ENCODE measurements at places on chromosomes 3 and 15.

GRCh38 chr15:23695282-23695681 is 8.2 kb upstream of the NDN start:
- DNase-seq, result no peak

- no peak for DNase-seq
These were observed 13.9 kb downstream of the OR5H15 start for GRCh38 chr3:98180319-98180890.

DNA sequence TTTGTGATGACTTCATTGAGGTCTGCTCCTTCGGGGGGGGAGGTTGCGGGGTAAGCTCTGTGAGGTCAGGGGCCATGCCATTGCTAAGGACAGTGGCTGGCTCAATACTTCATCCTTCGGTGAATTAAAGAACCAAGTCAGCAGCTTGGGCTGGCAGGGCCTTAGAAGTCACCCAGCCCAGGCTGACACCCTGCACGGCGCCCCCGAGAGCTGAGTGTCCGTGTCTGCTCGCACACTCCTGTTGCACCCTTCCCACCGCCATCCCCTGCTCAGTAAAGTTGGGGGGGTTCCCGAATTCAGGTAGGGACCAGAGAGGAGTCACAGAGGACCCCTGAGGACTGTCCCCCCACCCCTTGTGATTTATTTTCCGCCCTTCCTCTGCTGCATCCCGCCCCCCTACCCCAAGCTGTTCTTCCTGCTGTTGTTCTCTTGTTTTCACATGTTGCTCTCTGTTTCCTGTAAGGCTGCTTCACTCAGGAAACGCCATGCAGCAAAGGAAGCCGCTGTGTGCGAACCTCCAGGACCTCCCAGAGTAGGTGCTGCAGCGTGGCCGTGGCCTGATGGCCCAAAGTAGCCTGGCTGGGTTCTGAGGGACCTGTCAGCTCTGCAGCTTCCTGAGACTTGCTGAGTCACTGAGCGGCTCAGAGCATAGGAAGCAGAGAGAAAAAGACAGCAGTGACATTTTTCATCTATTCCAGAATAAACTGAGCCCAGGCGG is 14.4 kb downstream of the EFCC1 start:
- no peak for DNase-seq

DNA sequence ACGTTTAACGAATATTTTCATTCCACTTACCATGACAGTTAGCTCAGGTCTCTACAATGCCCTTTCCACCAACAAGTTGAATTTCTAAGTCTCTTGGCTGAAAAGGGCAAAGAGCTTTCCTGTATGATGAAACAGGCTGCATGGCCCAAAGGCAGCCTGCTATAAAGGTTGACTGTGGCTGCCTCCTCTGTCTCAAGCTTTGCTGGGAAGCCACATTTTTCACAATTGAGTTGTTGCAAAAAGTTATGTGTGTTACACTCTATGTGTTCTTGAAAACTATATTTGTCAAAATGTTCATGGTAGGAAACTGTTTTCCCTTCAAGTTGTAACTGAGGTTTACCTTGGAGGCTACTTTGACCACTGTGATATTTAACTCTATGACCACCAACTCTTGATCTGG is 49.5 kb downstream of the DZIP1L start:
- no peak for DNase-seq

GRCh38 chr15:92161039-92161670 is 232.5 kb upstream of the ST8SIA2 start:
- no peak for DNase-seq

DNA sequence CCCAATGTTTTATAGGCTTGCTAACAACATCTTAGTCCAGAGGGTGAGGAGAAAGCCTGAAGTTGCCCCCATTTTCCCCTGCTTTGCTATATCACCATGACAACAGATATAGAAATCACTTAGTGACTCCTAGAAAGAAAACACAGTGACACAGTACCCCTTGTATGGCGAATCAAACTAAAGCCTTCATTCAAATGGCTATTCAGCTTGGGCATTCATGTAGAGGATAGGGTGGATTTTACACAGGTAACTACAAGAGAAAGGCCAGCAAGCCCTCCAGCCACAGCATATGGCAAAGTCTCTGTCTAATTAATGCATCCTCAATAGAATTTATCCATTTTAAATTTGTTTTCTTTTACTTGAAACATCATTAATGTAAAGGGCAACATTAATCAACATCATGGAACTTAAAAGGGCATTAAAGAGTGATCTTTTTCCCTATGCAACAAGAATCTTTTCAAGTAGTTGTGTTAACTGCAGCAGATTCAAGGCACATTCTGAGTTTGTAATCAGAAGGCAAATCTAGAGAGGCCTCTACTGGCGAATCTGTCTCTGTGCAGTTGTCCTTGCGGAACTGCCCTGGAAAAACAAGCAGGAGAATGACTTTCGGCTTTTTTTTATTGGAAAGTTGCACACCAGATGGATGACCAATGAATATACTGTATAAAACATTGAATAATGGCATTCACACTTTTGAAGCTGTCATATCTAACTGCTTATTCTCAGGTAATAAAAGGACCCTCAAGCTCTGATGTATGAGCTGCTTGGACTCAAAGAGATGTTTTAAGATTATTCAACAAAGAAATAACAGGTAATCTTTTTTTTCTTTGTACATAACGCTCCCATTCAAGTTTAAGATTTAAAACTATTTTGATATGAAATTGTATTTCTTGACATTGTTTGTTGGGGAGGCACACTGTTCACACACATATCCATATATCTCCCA is 621.7 kb upstream of the AGTR1 start:
- no peak for DNase-seq

DNA sequence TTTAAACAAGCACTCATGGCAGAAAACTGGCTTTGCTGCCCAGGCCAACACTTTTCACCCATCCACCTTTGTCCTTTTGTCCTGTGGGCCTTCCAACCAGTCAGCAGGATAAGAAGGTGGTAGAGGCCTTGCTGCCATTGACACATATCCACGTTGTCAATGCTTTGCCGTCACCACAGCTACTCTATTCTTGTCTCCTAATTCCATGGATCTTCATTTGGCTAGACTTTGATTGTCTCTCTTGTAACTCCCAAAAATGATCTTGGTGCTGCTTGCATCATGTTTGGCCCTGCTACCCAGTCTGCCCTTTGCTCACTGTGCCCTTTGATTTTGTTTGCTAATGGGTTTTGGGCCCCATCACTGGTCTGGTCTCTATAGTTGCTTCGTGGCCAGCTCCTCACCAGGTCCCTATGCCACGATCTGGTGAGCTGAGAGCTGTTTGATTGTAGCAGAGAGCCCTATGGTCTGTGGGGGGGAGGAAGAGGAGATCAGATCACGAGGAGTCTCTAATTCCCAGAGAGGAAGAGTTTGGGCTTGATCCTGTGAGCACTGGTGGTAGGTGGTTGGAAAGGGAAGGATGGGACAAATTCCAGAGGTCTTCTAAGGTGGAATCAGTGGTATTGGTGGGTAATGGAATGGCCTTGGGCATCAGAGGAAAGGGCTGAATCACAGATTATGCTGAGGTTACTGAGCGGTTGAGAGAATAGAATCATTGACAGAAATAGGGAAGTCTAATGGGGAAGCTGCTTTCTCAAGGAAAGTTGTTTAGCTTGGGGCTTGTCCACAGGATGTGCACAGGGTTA is 40.3 kb downstream of the ABHD2 start:
- no peak for DNase-seq

GRCh38 chr3:178567611-178568010 is 31.4 kb downstream of the KCNMB2 start:
- no peak for DNase-seq

DNA sequence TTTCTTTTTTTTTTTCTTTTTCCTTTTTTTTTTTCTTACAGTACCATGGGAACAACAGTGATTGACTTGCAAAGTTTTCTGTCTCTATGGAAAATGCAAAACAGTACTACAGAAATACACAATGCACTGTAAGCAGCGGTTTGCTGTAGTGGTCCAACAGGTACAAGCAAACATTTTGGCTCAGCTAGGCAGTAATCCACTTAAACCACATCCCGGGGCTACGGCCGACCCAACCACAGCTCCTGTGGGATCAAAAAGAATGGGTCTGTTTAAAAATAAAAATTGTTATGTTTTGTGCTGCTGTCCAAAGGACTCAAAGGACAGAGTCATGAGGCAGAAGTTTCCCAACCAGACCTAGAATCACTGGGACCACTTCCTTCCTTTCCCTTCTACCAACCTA is 667.1 kb upstream of the ADAMTS9 start:
- no peak for DNase-seq

GRCh38 chr3:68985146-68985790 is 28.2 kb downstream of the EOGT start:
- no peak for DNase-seq

- DNase-seq, result no peak
These were observed 406 bp upstream of the RASA2 start for GRCh38 chr3:141486496-141486745.

DNA sequence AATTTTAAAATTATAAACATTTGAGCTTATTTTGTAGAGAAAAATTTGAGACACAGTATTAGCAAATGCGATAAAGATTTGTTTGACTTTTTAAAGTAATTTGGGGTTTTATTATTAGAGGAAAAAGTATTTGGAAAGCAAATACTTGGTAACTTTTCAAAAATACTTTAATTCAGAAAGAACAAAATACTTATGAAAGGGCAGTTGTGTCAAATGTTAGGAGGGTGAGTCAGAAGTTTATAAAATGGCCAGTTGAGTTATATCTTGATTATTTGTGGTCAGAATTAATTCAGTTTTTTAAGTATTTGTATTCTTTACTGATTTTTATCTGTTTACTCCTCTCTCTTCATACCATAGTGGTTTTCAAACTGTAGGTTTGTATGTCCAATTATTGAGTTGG is 12.1 kb downstream of the LACTB start:
- no peak for DNase-seq

- DNase-seq, result no peak
These were observed 156.6 kb upstream of the TNIK start for GRCh38 chr3:171616798-171617197.

- DNase-seq, result no peak
These were observed 630.9 kb upstream of the TBL1XR1 start for GRCh38 chr3:177828208-177828565.

GRCh38 chr3:188036375-188037194 is 117.4 kb upstream of the LPP start:
- DNase-seq, result no peak

DNA sequence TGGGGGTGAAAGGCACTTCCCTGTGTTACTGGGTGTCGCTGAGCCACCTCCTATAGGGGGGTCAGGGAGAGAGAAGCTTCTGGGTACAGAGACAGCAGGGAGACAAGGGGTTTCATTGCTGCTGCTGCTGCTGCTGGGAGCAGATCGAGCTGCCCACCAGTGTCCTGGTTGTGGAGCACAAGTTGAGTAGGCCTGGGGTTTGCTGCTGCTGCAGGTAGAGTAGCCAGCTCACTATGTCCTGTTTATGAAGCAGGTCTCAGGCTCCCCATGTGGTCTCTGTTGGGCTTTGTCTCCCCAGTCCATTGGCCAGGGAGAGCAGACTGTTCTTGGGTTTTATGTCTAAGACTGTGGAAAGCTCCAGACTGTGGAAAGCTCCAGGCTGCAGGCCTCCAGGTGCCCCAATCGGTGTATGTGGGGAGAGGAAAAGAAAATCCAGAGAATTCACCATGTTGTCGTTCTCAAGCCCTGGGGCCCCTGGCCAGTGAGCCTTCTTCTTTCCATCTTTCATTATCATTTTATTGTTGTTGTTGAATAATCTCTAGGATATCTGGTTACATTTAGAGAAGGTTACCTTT is 157.8 kb downstream of the ADAMTS17 start:
- no peak for DNase-seq

DNA sequence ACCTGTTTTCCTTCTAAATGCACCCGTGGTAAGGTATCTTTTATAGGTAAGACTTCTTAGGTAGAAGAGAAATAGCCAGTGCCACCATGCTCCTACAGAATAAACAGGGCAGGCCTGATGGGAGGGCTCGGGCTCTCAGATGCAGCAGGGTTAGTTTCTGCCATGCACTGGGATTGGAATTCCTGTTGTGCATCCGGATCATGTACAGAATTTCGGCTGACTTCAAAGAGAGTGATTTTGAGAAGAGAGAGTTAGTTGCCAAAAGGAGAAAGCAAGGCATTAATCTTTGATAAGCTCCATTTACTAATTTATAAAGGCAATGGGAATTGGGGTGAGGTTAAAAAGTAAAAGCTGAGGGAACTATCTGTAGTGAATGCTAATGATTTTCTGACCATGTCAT is 211.2 kb downstream of the WDR72 start:
- no peak for DNase-seq

DNA sequence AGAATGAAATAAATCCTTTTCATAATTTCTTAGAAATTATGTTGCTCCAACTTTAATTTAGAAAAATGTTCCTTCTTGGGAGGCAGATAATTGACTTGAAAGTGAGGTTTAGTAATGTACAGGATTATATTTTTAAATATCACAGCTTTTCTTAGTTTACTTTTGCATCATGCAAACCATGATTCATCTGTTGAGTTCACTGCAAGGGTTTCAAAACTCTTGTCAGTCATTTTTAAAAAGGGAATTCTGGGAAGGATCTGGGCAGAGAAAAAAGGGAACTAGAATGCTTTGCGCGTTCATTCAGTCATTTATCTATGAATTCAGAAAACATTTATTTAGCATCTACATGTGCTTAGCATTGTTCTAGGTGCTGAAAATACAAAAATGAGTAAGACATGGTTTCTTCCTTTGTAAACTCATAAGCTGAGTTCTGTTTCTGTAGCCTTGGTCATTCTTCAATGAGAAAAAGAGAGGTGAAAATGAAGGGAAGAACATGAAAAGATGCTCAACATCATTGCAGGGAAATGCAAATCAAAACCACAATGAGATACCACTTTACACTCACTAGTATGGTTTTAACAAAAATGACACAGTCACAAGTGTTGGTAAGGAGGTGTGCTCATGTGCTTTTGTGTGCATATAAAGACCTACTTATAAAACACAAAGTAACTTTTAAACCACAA is 209.1 kb downstream of the NR1D2 start:
- DNase-seq, result no peak

DNA sequence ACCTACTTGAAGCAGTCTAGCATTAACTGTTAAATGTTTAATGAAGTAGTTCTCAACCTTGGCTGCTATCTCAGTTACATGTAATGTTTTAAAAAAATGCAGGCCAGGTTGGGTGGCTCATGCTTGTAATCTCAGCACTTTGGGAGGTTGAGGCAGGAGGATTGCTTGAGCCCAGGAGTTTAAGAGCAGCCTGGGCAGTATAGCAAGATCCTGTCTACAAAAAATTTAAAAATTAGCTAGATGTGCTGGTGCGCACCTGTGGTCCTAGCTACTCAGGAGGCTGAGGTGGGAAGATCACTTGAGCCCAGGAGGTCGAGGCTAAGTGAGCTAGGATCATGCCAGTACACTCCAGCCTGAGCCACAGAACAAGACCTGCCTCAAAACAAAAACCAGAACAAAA is 29.3 kb downstream of the UBE2E1 start:
- DNase-seq, result no peak

GRCh38 chr15:28169366-28169765 is 70.3 kb upstream of the OCA2 start:
- DNase-seq, result no peak

DNA sequence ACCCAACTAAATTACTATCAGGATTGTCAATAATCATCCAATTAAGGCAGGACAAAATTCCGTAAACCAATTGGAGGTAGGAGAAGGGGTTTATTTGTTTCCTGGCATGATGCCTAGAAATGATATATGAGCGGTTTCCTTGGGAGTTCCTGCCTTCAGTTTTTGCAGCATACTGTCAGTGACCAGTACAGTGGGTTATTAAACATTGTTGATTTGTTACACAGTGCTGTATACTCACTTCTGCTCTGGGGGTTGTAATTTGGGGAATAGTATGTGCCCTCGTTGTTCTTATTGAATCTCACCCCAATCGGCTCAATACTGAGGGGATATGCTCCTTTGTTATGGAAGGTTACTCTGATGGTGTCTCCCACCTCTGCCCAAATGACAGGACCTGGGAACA is 22.2 kb downstream of the CP start:
- DNase-seq, result no peak

- no peak for DNase-seq
These were observed 97.1 kb downstream of the STRIT1 start for GRCh38 chr3:155196131-155197021.

Measured in activated CD8-positive, alpha-beta memory T cell treated with anti-CD3 and anti-CD28 coated beads for 1 hour (primary cell).